ENCODE measurements at places on chromosomes 3 and 15.

DNA sequence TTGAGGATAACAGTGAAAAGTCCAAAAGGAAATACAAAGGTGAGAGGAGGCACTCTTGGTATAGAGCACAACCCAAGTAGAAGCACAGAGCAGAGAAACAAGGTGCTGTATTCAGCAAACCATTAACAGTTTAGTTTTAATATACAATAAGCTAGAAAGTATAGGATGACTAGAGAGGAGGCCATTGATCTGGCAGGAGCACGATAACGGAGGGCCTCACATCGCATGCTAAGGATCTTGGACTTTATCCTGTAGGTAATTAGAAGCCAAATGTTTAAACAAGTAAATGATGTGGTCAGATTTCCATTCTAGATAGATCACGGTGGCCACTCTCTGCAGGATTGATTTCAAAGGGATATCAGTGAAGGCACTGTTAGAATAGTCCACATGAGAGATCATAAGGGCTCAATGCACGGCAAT lies 935.0 kb downstream of the ROBO1 start:
- DNase-seq: no peak

GRCh38 chr3:128814060-128814459 lies 65.4 kb upstream of the ACAD9 start:
- no peak for DNase-seq

DNA sequence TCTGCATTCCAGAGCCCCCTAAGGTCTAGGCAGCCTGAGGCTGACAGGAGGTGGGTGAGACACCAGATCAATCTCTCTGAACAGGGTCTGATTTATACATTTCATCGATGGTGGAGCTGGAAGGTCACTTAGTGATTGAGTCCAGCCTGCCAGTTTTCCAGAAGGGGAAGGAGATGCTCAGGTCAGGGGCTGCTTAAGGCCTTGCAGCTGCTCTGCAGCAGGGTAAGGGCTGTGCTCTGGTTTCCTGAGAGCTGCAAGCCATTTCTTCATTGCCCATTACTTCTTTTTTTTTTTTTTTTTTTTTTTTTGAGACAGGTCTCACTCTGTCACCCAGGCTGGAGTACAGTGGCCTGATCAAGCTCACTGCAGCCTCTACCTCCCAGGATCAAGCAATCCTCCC lies 10.7 kb downstream of the TADA3 start:
- no peak for DNase-seq

DNA sequence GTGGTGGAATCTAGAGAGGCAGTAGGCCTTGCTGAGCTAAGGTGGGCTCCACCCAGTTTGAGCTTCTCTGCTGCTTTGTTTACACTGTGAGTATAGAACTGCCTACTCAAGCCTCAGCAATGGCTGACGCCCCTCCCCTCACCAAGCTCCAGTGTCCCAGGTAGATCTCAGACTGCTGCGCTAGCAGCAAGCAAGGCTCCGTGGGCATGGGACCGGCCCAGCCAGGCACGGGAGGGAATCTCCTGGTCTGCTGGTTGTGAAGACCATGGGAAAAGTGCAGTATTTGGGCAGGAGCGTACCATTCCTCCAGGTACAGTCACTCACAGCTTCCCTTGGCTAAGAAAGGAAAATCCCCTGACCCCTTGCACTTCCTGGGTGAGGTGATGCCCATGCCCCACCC lies 407.1 kb downstream of the ZPLD1 start:
- no peak for DNase-seq

DNA sequence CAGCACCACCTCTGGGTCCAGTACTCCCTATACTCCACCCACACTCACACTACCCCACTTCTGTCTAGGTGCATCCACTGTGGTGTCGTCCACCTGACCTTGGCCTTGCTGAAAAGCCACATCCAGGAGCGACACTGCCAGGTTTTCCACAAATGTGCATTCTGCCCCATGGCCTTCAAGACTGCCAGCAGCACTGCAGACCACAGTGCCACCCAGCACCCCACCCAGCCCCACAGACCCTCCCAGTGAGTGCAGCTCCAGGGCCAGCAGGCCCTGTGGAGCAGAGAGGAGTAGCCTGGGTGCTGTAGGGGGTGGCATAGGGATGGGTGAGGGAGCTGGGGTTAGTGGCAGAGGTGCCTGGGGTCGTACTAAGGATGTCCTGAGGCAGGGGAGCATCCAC lies 19.4 kb upstream of the ALPK3 start:
- no peak for DNase-seq

DNA sequence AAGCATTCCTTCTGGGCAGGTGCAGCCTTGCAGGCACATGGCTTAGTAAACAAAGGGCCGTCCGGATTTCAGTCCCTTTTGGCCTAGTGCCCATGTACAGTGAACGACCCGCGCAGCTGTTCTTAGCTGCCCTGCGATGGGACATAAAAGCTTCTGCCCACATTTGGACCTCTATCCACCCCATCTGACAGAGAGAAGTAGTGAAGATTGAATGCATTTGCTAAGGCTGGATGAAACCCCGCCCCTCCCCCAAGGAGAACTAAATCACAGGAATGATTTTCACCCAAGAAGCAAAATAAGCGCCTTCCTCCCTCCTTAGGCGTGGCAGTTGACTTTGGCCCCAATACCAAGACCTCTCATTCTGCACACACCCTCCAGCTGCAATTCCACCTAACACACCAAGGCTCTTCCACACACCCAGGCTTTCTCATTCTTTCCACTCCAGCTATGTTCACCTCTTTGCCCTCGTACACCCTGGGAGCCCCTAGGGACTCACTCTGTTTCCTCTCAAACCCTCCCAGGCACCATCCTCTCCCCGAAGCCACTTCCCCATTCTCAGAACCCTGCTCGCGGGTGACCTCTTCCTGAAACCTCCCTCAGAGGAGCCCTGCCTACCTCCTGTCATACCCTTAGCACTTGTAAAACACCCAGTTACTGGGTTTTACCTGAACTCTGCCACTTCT lies 14.1 kb upstream of the HRH1 start:
- peak; percentile 25 for DNase-seq

DNA sequence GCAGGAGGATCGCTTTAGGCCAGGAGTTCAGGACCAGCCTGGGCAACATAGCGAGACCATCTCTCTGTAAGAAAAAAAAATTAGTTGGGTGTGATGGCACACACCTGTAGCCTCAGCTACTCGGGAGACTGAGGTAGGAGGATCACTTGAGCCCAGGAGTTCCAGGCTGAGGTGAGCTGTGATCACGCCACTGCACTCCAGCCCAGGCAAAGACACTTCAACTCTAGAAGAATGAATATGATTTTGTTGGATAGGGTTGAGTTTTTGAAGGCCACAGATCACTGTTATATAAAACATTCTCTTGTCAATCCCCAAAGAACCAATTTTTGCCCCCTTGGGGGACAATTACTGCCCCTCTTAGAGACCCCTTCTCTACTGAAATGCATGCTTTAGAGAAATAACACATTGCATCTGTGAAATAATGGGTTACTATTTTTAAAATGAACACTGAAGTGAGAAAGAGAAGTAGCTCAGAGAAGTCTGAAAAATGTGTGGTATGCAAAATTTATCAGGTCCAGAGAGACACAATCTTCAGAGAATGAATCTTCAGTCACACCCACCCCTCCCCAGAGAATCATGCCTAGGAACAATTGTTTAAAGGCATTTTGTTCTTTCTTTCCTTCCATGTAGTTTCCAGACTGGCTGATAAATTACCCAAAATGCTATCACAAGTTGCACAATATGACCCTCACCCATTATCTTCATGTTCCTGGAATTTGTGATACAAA lies 42.7 kb downstream of the METTL6 start:
- DNase-seq: no peak

GRCh38 chr3:111070772-111071256 lies 802 bp upstream of the NECTIN3 start:
- DNase-seq: no peak

DNA sequence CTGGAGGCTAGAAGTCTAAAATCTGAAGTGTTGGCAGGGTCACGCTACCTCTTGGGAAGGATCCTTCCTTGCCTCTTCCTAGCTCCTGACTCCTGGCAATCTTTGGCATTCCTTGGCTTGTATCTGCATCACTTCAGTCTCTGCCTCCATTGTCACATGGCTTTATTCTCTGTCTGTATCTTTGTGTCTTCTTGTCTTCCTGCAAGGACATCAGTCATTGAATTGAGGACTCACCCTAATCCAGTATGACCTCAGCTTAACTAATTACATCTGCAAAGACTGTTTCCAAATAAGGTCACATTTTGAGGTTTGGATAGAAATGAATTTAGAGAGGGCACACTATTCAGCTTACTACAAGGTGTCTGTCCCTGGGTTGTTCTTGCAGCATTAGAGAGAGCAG lies 31.1 kb upstream of the UTS2B start:
- no peak for DNase-seq

- no peak for DNase-seq
Measured at GRCh38 chr15:73686781-73687256, 2.6 kb downstream of the CD276 start.

DNA sequence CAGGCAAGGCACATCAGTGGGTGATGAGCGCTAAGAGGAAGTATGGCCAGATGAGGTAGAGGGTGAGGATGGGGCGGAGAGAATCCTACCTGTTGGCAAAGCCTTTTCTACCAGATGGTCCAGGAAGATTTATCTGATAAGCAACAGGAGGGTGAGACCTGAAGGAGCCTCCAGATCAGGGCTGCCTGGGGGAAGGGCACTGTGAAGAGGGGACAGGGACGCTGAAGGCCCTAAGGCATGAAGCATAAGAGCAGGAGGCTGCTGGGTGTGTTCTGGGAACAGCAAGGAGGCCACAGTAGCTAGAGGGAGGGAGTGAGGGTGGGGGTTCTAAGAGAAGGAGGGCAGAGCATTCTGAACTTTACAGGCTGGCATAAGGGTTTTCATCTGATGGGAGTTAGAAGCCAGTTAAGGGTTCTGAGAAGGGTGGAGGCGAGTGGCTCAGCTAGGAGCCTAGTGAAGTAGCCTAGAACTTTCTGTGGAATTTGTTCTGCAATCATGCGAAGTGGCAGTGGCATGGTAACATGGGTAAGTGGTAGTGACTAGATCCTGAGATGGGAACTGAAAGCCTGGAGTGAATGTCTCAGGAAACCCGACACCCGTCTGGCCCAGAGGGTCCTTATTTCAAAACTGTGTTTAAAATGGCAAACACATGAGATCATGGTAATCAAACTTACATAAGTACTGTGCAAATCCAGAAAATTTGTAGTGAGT lies 29.9 kb downstream of the CGNL1 start:
- DNase-seq: no peak

GRCh38 chr15:29821416-29822099 lies 710 bp downstream of the TJP1 start:
- peak; percentile 44 for DNase-seq

DNA sequence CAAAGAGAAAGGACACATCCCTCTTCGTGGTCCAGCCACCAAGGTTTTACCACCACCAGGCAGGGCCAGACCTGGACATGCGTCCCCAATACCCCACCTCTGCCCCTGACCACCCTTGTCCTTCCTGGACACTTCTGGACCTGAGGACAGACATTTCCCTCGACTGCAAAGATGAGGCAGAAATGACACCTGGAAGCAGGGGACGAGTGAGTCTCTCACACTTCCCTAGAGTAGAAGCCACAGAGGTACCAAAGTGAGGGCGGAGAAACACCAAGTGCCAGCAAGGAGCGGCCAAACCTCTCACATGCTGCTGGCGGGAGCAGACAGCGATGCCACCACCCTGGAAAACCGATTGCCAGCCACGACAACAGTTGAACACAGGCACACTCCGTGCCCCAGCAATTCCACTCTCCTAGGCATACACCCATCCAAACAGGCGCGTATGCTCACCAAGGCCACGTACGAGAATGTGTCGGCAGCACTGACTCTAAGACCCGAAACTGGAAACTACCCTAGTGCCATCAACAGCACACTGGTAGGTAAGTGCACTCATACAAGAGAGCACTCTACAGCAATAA lies 207.0 kb upstream of the NSMCE3 start:
- DNase-seq: no peak

DNA sequence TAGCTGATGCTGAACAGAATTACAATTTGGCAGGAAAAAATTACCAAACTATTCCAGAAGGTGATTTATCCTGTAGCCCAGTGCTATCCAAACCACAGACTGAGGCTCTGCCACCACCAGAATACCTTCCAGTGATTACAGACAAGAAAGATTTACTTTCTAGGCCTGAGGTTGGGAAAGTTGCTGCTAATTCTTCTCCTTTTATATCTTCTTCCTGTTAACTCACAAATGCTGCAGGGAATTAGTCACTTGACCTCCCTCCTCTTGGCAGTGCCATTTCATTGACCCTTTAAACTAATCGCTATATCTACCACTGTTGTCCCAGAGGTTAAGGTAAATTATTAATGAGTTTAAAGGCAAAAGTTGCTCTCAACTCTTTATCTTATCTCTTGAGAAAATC lies 118.4 kb downstream of the CTNNB1 start:
- DNase-seq: no peak

DNA sequence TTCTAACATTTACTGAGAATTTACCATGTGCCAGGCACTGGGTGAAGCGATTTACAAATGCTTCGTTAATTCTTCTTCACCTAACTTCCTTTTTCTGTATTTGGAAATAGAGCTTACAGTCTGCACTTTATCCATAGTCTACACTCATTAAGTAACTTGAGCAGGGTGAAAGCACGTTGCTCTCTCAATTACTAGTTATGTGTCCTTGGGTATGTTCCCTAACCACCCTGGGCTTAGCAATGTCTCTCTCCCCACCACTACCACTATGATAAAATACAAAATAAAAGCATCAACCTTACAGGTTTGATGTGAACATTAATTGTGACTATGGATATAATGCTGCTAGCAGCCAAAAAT lies 172.9 kb upstream of the SLC2A2 start:
- DNase-seq: no peak

- no peak for DNase-seq
Measured at GRCh38 chr3:193640728-193641439, 47.9 kb downstream of the OPA1 start.

DNA sequence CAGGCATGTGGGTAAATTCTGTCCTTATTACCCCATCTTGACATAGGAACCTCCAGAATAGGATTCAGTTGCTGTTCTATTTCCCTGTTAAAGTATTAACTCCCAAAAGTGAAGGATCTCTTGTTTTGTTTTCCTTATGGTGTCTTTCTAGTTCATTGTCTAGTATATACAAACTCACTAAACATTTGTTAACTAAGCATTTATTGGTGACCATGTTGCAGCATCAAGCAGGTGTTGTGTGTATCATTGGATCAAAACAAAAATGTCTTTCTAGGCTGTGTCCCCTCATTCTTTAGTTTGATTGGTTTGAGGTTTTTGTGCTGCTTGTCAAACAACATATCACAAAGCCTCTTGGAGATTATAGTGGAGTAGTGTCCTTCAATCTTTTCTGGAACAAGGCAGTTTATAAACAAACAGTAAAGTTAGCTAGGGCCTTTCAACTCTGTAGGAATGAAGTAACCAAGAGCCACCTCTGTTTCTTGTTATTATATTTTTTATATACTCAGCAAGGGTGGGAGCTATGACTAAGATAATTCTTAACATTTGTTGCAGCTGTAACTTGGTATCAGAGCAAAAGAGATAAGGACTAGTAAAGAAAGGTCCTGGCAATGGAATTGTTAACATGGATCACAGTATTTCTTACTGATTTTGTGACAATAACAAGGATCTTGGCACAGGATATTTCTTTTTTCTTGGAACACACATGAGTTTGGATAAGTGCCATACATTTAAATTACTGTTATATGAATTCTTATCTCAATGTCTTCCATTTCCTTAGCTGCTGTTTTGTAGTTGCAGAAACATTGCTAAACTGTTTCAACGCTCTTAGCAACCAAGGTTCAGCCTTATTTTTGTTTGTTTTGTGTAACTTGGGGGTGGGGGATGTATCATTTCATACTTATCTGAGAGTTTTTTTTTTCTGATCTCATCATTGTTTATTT lies 49.3 kb downstream of the TMOD3 start:
- no peak for DNase-seq

GRCh38 chr15:89645680-89646079 lies 9.6 kb downstream of the KIF7 start:
- no peak for DNase-seq

- DNase-seq: no peak
Measured at GRCh38 chr3:117762621-117763037, 1053.0 kb downstream of the TUSC7 start.

All from NCI-H345 (cell line).